Fibroblast of the conjunctiva (primary cell): ENCODE measurements at places on chromosomes 3 and 15.

- DNase-seq = no peak
Observed at GRCh38 chr3:89358281-89358680, 250.9 kb downstream of the EPHA3 start.

DNA sequence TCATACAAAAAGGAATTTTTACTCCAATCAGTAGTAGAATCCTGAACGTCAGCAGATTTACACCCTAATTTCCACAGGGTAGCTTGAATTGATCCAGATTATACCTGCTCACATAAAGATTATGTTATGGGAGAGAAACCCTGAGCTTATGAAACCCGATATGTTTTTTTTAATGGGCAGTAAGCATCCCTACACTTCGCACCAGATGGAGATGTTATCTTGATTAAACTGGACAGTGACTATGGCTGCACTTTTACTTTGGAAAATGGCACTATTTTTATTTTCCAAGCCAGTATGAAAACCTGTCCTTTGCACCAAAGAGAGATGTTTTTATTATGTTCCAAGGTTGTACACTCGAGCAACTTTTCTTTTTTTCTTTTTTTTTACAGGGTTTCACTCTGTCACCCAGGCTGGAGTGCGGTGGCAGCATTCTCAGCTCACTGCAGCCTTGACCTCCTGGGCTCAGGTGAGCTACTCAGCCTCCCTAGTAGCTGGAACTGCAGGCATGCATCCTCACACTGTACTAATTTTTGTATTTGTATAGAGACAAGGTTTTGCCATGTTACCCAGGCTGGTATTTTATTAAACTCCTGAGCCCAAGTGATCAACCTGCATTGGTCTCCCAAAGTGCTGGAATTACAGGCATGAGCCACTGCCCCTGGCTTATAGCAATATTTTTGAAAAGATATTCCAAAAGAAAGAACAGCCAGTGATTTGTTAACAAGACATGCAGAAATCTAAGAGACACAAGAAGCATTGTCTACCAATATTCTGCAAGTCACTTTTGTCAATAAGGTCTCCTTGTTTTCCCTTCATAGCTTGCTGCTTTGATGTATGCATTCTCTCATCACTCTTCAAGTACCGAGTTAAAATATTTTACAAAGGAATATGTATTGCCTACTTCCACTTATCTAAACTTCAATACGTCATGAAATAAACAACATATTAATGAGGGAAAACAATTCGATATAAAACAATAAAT is 1412.6 kb downstream of the ZPLD1 start:
- DNase-seq = no peak

DNA sequence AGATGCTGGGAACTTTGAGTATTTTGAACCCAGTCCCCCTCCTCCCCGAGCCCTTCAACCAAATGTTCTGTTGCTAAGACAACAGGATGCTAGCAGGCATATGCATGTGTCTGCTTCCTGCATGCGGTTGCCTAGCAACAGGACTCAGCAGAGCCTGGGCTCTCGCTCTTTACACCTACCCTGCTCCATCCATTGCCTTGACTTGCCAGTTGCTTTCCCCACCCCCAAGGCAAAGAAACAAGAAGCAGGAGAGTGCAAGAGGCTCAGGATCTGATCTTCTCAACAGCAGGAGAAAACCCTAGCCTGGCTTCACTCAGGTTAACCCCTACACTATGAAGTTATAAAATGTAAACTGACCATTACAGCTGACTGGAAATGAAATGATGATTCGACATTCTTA is 393.0 kb downstream of the IGSF11 start:
- no peak for DNase-seq

DNA sequence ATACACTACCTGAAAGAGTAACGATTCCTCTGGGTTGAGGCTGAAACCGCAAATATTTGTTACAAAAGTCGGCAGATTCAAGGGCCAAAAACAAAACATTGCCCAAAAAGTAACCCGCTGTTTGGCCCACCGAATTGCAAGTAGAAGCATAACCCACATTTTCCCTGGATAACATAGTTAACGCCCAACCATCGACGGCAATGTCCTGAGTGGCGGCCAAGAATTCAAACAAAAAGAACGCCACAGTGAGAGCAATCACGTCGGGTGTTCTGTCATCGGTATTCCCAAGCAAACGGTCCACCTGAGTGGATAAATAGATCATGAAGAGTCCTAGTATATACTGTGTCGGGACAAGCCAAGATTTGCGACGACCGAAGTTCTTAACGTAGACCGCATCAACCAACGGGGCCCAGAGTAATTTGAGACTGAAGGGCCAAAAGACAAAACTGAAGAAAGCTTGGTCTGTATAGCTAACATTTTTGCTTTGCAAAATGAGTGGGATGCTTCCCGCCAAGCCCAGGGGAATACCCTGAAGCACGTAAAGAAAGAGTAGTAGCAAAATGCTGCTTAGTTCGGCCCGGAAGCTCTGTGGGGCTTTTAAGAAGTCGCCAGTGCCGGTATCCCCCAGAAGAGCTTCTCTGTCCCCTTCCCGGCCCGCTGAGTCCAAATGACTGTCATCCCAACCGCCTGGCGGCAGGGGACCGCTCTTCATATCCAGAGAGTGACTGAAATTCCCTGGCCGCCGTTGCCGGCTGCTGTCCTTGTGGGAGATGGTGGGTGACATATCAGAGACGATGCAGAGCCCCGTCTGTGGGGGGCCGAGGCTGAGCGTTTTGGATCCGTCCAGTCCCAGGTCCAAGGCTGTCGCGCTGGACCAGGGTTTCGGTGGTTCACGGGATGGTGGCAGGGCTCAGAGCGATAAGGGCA is 750 bp downstream of the SLC33A1 start:
- no peak for DNase-seq

DNA sequence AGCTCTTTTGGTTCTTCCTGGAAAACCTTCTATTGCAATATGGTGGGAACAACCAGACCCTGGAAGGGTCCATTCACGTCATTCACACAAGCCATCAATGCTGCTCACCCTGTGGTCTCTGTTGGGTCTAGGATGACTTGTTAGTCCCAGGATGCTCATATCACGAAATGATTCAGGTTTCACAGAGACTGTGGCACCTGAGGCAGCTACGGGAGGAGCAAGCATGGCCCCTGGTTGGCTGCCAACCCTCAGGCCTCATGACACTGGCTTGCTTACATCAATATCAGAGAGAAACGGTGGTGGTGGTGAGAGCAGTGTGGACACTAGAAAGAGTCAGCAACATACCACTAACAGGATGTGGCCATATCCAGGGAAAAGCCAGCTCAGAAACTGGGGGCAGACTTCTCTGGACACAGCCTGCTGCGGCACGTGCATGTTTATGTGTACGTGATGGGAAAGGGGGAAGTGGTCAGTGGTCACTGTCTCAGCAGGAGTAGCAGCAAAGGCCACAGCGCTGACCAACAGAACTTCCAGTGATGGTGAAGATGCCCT is 208.9 kb upstream of the ST8SIA2 start:
- no peak for DNase-seq

DNA sequence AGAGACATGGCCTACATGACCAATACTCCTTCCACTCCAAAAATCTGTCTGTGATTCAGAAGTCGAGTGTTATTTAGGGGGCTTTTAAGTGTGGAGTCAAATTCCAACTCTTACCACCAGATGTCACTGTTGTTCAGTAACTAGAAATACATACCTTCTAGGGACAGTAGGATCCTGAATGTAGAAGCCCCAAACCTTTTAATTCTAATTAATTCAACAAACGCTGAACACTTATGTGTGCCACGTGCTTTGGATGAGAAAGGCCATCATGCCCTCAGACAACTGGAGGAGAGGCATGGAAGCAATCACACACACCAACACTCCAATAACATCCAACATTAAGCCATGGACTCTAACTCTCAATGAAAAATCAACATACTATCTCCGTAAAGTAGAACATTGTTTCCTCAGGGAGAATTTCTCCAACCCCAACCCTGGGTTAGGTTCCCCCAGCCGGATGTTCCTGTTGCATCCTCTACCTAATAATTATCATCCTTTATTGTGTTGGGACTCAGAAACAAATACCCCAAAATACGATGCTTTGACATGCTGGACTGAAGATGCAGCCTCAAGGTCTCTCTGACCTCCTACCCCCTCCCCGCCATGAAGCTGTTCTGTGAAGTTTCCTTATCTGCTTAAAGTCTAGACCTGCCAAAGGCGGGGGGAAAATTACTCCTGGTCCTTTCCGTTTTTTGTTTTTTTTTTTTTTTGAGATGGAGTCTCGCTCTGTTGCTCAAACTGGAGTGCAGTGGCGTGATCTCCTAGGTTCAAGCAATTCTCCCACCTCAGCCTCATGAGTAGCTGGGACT is 8.0 kb upstream of the CCDC13 start:
- DNase-seq = peak; percentile 81

DNA sequence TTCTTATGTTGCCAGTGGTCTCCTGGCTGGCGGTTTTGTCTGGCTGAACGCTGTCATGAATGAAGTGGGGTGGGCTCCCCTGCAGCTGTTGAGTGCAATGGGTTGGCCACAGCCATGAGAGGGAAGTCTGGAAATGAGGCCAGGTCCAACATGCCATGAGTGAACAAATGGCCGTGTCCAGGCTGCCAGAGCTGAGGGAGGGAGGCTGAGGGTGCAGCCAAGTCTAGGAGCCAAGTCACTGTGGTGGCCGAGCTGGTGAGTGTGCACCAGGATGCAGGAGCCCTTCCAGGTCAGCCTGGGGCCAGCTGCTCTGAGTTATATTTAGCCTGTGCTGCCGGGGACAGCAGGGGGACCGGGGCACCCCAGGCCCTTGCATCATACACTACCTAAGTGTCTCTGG is 24.7 kb upstream of the PRR23E start:
- DNase-seq = no peak

- no peak for DNase-seq
Observed at GRCh38 chr15:85542895-85543331, 162.5 kb downstream of the AKAP13 start.

DNA sequence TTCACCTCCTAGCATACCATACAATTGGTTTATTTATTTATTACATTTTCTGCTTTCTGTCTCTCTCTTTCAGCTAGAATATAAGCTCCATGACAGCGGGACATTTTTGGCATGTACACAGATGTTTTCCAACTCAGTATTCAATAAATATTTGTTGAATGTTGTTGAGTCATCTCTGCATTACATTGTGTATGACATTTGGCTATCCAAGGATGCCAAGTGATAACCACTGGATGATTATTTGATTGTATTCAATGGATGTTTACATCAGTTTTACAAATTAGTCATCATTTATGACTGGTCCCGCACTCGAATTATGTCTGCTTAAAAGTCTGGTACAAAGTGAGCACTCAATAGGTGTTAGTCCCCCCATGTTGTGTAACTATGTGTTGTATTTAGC is 49.5 kb upstream of the STXBP5L start:
- DNase-seq = no peak

- DNase-seq = no peak
Observed at GRCh38 chr3:126959136-126959920, 23.6 kb upstream of the PLXNA1 start.

DNA sequence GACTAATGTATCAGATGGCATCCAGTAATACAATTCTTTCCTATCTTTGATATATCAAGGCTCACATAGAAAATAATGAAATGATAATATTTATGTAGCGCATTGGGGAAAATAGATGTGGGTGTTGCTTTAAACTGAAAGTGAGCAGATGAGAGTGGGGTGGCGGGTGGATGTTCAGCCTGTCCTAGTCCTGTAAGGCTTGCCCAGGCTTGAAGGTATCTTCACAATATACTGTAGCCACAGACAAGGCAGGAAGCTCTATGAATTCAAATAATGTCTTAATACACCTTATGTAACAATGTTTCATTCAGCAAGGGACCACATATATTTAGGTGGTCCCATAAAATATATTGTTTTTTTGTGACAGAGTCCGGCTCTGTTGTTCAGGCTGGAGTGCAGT is 334.9 kb upstream of the NAALADL2 start:
- DNase-seq = no peak

DNA sequence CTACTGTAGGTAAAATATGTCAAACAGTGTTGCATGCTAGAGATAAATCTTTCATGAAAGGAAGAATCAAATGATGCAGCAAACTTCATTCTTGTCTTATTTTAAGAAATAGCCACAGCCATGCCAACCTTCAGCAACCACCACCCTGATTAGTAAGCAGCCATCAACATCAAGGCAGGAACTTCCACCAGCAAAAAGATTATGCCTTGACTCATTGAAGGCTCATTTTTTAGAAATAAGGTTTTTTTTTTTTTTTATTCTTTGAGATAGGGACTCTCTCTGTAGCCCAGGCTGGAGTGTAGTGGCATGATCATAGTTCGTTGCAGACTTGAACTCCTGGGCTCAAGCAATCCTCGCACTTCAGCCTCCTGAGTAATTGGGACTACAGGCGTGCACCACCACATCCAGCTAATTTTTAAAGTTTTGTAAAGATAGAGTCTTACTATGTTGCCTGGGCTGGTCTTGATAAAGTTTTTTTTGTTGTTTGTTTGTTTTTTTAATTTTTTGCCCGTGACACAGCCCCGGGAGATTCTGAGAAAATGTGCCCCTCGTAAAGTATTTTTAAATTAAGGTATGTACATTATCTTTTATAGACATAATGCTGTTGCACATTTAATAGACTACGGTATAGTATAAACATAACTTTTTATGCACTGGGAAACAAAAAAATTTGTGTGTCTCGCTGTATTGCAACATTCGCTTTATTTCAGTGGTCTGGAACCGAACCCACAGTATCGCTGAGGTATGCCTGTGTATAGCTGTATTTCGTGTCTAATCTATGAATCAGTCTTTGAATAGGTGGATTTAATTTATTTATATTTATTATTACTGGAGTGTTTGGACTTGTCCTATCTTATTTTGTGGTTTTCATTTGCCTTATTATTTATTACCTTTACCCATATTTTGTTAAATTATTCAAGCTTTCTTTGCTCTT is 23.3 kb downstream of the SNRK start:
- no peak for DNase-seq

DNA sequence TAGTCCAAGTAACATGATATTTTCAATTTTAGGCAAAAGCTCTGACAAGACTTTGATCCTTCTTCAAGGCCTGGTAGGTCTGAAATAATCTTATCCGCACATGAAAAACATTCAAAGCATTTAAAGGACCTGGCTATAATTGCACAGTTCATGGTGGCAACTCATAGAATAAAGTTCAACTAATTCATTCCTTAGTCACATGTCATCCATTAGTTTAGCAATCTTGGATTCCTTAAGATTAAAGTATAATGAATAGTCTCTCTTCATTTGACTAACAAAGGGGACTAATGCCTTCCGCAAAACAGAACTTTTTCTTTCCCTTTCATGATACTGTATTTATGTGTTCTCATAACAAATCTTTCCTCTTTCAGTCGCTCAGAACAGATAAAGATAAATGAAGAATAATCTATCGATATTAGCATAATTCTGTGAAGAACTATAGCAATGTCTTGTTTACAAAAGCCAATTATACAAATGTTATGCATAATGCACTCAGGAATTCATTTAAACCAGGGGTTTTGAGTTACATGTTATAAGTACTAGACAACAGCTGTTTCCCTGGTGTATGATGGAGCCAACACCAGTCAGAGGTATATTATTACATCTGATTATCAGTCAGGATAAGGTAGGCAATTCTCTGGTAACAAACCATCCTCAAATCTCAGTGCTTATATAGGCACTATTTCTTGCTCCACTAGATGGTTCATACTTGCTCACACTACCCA is 172.5 kb downstream of the POTEB3 start:
- no peak for DNase-seq

GRCh38 chr3:128006061-128007032 is 45.9 kb upstream of the SEC61A1 start:
- DNase-seq = no peak
